ENCODE measurements at places on chromosomes 3 and 15. TPM values are rescaled to one million over a fixed set of nuclear protein-coding genes. Genes with fewer than 3 reads are reported as not detected.
A peak's percentile ranks its signal among the peaks of the same experiment; 100 is the strongest.

GRCh38 chr15:63945007-63945788 is 101.1 kb downstream of the DAPK2 start:
- DNase-seq: peak; percentile 80

- no peak for DNase-seq
Observed at GRCh38 chr15:52050416-52050815, 31.4 kb downstream of the MAPK6 start.

GRCh38 chr15:25415217-25415616 is 23.6 kb downstream of the UBE3A start:
- no peak for DNase-seq

DNA sequence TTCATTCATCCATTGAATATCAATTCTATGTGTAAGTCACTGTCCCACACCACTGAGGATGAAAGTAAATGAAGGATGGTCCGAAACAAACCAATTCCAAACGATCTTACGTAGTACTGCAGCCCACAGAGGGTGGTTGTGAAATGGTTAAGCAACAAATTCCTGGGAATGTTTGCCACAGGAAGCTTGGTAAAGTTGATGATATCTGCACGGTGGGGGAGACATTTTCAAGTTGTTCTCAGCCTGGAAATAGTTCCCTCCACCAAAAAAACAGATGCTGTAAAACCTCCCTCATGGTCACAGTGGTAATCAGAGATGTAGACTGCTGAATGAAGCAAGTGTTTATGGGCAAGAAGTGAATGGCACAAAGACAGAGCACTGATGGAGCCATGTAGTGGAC is 35.9 kb upstream of the BNC1 start:
- no peak for DNase-seq

Gene VEPH1
- 30.0 TPM for total RNA-seq

Gene CCDC33
- not detected for total RNA-seq

Measured in body of pancreas (tissue), 4 donors.